Lower leg skin (tissue), 4 donors: ENCODE measurements at places on chromosomes 7 and 10.

GRCh38 chr7:95099106-95099505 lies 191.7 kb downstream of the PPP1R9A start:
- no peak for DNase-seq

DNA sequence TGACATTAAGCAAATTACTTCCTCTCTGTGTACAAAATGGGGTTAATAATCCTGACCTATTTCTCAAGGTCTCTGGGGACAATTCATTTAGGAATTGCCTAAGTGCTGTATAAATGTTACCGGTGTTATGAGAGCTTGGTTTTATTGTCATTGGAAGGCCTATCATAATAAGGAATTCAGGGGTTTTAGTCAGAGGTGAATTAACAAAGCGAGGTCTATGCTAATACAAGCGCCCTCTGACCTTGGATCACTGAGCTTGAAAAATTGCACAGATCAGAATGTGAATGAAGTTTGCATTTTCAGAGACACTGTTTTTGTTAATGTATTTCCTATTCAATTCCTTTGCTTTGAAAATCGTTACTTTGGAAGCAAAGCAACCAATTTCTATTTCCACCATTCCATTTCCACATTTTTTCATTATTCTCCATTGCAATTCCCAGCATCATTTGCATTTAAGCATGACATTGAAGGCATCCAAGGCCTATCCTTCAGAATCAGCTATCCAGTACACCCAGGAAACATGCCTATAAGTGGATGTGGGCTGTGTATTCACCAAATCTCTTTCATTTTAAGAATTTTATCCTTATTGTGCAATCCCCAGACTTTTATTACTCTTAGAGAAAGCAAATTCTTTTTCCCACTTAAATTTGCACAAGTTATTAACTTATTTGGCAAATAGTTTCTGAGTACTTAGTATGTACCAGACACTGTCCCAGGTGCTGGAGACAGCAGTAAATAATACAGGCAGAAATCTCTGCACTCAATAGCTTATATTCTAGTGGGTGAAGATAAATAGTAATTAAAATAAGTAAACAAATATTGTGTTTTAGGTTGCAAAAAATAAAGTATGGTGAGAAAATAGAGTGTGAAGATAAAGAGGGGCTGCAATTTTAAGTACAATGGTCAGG lies 133.1 kb downstream of the NRCAM start:
- no peak for DNase-seq

DNA sequence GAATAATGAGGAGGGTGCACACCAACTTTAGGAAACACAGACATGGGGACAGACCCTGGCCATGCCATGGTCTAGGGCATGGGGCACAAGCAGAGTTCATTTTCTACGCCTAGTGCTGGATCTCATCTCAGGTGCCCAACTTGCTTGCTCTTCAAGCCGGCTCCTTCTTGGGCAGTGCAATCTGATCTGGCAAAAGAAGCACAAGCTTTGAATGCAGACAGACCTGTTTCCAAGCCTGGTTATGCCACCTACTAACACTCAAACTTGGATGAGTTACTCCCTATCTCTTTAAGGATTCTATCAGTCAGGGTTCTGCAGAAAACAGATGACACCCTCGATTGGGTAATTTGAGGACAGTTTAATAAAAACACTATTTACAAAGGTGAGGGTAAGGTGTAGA lies 34.9 kb upstream of the WAPL start:
- DNase-seq, result no peak

- DNase-seq, result no peak
These were observed 513.6 kb upstream of the FOXK1 start for GRCh38 chr7:4168541-4168940.

- DNase-seq, result no peak
These were observed 9.0 kb downstream of the RBP3 start for GRCh38 chr10:47357131-47357582.

DNA sequence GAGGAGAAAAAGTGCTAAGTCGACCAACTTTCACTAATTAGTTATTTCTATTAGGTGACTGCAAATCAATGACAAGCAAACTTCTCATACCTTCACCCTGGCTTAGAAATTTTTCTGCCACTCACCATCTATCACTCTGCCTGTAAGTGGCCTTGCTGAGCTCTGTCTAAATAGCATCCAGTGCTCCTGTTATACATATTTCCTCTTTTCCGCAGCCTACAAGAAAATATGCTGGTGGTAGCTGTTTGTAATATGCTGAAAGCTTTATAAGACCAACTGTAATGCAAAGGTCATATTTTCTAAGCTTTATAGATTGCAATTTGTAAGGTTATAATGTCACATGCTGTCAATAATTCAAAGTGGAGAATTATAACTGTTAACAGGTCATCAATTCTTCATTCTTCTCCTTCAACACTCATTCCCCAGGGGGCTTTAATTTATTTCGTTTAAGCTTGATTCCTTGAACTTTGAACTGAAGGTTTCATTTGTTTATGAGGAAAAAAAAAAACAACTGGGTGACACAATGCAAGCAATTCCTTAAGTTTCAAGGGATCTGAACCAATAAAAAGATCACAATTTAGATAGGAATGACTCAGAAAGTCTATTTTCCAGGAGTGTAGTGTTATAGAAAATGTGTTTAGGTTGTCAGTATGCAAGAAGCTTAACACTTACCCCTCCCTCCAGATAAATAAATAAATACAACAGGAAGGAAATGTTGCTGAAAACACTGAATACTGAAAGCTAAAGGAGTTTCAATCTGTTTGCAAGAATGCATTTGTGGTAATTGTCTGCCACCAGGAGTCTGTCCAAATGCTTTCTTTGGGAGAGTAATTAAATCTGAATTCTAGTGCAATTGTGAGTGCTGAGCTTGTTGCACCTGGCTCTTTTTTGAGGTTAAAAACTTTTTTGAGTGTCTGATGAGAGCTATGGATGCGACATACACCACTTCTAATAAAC lies 183.7 kb downstream of the SORCS1 start:
- DNase-seq, result no peak
